Activated T-cell treated with anti-CD3 and anti-CD28 coated beads for 24 hours (primary cell): ENCODE measurements at places on chromosomes 1 and 21.

DNA sequence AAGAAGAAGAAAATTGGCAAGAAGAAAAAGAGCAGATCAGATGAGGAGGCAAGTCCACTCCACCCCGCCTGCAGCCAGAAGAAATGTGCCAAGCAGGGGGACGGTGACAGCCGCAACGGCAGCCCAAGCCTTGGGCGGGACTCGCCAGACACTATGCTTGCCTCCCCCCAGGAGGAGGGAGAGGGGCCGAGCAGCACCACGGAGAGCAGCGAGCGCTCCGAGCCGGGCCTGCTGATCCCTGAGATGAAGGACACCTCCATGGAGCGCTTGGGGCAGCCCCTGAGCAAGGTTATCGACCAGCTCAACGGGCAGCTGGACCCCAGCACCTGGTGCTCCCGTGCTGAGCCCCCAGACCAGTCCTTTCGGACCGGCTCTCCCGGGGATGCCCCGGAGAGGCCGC, 9.0 kb upstream of the SLC25A34 start:
- DNase-seq: no peak

GRCh38 chr1:195195423-195196057, 1412.7 kb downstream of the KCNT2 start:
- DNase-seq: no peak

GRCh38 chr1:171792656-171793369, 11.4 kb downstream of the METTL13 start:
- DNase-seq: no peak

DNA sequence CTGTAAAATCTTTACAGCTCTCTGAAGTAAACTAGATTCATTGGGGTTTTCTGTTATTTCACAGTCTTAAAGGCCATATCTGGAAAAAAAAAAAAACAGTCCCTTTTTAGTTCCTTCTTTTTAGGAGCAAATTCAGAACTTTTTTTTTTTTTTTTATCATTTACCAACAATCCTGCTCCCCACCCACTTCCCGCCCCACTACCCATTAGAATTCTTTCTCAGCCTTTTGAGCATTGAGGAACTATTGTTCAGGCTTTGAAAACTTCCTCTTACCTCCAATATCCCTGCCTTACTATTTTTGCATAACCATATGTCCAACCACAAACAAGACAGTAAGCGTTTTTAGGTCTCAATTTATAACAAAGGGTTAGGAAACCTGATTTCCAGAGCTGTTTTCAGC, 330.1 kb downstream of the PLPP3 start:
- no peak for DNase-seq

DNA sequence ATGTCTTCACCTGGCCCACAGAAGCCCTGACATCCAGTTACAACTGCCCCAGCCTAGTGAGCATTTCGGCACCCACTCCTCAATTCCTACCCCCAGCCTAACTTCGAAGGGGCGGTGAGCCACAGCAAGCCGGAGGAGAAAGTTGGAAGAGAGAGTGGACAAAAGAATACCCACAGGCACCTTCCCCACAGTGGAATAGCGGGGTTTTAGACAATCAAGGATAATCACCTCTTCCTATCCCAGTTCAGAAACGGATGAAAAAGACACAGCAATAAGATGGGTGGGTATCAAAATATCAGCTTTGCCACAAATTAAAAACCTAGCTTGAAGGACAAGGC, 1.3 kb upstream of the LSS start:
- no peak for DNase-seq

DNA sequence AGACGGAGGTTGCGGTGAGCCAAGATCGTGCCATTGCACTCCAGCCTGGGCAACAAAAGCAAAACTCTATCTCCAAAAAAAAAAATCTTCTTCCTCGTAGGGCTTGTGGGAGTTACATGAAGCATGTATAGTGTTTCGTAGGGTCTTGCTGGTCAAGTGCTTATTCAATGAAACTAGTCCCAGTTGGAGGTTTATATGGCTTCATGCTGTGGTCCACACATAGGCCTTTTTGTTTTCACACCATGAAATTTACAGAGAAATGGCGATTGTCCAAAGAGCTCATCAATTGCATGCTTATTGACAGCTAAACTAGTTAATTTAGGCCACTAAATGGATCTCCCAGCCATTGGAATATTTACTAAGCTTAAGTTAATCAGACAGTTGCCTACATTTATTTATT, 29.6 kb downstream of the HUNK start:
- DNase-seq: no peak

GRCh38 chr1:11523746-11524464, 45.0 kb downstream of the DISP3 start:
- no peak for DNase-seq
